Activated CD8-positive, alpha-beta T cell treated with anti-CD3 and anti-CD28 coated beads for 36 hours (primary cell): ENCODE measurements at places on chromosomes 16 and 17.

DNA sequence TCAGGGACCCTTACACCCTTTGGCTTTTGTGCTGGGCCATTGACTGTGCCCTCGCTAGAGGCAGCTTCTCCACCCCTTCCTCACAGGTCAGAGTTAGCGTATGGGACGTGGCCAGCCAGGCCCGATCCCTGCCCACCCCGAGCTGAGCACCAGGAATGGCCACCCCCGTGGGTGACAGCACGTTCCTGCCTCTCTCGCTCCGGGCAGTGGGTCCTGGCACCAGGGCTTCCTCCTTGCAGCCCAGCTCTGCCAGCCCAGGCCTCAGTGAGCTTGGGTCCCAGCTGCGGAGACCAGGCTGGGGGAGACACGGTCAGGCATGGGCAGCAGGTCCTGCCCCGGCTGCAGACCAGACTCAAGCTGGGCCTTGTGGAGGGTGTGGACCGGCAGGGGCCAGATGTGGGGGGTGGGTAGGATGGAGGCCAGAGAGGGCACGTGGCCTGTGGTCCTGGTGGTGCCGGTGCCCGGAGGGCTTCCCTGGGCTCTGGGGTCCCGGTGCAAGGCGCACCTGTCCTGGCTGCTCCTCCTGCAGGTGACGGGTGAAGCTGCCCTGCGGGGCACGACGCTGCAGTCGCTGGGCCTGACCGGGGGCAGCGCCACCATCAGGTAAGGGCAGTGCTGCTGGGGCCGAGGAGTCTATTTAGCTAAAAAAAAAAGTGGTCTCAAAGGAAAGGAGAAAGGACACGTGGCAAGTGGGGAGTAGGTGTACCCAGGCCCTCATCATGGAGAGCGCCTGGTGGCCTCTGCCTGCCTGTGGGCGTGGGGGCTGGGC is 18.2 kb downstream of the ASPSCR1 start:
- no peak for DNase-seq

GRCh38 chr17:46832945-46833839 is 14.7 kb upstream of the WNT3 start:
- DNase-seq = no peak

DNA sequence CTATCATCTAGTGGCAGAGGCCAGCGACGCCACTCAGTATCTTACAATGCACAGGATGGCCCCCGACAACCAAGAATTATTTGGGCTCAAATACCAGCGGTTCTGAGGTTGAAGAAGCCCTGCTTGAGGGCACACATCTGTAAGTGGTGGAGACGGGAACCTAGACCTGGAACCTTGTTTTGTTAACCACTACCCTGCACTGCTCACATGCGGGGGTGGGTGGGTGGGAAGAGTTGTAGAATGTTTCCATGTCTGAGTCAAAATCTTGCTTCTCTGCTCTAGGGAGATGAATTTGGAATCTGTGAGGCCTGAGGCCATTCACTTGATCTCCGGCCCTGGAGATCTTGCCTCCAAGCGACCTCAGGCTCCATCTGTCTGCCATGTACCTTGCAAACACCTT is 44.1 kb downstream of the ABCC1 start:
- no peak for DNase-seq

DNA sequence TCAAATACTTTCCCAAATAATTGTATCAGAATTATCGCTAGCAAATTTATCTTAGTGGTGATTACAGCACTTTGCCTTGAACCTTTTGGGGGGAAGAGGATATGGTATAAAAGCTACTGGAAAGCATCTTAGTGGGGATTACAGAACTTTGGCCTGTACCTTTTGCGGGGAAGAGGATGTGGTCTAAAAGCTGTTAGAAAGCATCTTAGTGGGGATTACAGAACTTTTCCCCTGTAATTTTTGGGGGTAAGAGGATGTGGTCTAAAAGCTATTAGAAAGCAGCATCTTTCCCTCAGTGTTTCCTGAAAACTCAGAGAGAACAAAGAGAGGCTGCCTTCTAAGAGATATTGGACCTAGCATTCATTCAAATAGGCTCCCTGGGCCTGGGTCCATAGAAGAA is 4.1 kb downstream of the SLFN12 start:
- DNase-seq = no peak

- no peak for DNase-seq
Observed at GRCh38 chr16:21175397-21175796, 16.9 kb downstream of the LDAF1 start.

- DNase-seq = peak; percentile 57
Observed at GRCh38 chr17:7856011-7856810, 1.1 kb downstream of the NAA38 start.

DNA sequence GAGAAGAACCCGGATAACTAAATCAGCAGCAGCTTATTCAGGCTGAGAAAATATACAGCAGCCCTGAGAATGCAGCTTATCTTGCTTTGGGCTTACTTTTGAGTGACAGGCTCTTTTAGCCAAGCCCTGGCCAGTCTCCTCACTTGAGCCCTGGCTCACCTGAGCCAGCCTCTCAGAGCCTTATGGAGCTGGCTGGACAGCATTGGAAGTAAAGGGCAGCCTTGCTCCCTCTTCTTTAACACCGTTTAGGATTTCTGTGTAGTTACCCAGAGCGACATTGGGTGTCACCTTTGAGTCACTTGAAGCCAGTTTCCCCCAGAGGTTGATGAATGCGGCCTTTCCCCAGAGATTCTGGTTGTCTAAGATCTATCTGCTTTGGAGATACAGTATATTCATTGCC is 7.7 kb upstream of the NPIPB2 start:
- DNase-seq = peak; percentile 36

DNA sequence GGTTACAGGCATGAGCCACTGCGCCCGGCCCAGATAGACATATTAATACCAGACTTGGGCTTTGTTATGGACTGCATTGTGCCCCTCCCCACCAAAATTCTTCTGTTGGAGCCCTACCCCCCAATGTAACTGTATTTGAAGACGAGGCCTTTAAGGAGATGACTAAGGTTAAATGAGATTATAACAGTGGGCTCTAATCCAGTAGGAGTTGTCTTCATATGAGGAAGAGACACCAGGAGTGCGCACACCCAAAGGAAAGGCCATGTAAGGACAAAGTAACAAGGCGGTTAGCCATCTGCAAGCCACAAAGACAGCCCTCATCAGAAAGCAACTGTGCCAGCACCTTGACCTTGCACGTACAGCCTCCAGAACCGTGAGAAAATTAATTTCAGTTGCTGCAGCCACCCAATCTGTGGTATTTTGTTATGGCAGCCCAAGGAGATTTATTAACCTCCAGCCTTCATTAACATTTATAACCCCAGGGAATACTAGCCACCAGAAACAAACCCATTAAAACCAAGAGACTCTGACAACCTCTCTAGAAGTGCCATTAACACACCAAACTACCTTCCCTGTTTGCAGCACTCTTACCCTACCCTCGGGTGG is 107.6 kb downstream of the TTC19 start:
- DNase-seq = no peak

DNA sequence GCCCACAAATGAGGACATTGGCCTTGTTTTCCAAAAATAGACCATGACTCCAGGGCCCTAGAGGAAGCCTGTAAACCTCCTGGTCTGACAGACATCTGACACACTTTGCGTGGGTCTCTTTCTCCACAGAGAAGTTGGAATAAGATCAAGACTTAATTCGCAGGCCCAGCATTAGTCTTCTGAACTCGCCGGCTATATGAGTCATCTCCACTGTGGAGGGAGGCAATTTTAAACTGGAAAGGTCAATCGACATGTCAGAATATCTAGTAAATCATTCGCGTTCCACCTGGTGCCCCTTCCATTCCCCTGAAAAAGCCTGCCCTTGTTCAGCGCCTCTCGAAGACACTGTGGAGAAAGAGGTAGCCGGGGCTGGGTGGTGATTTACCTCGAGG is 140.1 kb downstream of the CLEC16A start:
- no peak for DNase-seq

DNA sequence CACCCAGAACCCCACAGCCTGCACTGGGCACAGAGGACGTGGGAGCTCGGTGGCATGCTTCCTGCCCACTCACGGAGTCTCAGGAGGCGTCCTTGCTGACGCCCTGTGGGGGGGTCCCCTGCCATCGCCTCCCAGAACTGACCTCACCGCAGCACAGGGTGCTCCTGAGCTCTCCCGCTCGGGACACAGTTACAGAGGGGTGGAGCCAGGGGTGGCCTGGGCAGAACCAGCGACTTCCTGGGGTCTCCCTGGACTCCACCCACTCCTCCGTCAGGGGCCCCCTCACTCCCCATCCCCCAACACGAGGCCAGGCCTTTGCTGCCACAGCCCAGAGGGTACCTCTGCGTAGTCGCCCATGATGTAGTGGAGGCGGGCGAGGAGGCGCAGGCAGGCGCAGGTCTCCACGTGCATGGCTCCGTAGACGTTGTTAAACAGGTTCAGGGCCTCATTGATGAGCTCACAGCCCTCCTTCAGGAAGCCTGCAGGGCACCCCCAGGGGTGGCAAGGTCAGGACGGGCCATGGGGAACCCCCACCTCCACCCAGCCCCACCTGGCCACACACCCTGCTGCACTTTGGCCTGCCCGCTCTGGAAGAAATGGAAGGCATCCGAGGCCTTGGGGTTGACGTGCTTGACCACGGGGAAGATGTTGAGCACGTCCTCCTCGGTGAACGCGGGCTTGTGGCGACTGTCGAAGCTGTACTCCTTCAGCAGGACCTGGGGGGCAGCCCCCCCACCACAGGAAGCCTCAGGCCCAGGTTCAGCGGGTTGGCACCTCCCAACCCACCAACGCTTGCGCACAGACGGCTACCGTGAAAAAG is 17.8 kb downstream of the CLUH start:
- no peak for DNase-seq

GRCh38 chr17:2936351-2936750 is 127.1 kb downstream of the OR1D5 start:
- no peak for DNase-seq

GRCh38 chr17:39659279-39660010 is 5.7 kb upstream of the TCAP start:
- no peak for DNase-seq

DNA sequence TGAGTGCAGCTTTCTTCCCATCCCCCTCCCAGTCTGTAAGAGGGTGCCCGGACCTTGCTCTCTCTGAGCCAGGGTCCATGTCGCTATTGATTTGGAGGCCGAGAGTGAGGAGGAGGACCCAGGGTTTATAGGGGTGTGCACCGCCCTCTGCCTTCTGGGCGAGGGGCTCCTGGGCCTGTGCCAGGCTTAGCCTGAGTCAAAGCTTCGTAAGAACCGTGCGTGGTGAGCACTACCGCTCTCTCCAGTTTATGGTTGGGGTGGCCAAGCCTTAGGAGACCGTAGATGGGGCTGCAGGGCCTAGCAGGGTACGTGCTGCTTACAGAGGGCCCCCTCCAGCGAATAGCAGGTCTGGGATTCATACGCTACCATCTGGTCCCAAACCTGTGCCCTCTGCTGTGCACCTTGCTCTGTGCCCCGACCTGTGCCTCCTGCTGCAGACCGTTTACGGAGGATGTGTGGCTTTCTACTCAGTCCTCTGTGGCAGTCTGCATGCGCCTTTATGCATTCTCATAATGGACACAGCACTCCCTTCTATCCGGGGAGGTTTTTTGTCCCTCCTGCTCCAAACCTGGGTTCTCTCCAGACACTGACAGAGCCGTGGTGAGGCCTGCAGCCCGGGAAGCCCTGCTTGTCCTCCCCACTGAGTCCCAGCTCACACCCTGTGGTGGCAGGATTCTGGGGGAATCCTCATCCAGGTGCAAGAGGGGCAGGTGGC is 54.7 kb downstream of the PGS1 start:
- DNase-seq = no peak

GRCh38 chr16:12589676-12590075 is 214.0 kb downstream of the CPPED1 start:
- DNase-seq = no peak

- DNase-seq = no peak
Observed at GRCh38 chr16:2190002-2190658, 6.3 kb downstream of the CASKIN1 start.

- DNase-seq = peak; percentile 40
Observed at GRCh38 chr17:48997103-48997826, at the start of gene IGF2BP1. TSS of gene IGF2BP1 (plus strand) at chr17:48997385. CDS start at chr17:48997746, 361 bp downstream.

GRCh38 chr17:63649813-63650212 is 27.6 kb downstream of the MAP3K3 start:
- no peak for DNase-seq

GRCh38 chr16:57536306-57537193 is at the start of gene CCDC102A:
TSS of gene CCDC102A (minus strand) at chr16:57536571. CDS start at chr16:57529177, 7,394 bp downstream.
- DNase-seq = peak; percentile 76

DNA sequence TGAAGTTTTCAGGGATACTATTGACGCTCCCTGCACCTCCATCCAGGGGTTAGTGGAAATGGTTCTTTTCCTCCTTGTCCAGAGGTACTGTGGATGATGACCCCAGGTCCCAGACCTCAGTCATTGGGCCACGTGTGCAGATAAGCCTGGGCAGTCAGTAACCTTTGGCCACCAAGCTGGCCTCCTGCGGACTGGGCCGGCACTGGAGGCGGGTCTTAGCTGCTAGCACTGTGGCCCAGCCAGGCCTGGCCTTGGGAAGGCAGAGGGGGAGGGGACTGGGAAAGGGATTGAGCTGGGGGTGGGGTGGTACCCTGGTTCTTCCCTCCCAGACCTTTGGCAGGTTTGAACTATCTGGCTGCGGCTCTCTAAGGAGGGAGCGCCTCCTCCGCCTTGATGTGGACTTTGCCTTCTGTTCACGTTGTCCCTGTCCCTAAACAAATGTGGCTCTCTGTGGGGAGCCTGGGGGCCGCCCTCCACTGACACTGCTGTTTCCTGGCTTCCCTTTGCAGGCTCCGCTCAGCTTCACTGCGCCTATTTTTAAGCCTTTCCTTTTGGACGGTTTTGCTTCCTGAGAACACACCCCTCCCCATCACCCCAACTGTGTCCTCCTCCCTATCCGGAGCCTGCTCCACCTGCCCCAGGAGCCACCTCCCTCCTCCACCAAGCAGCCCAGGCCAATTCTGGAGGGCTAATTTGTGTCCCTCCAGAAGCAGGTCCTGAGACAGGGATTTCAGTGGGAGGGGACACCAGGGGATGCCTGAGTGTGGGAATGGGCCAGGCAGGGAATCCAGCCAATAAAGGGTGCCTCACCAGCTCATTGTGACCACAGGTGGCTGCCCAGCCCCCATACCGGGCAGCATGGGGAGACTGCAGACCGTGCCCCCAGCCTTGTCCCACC is 251.9 kb downstream of the SEC14L1 start:
- DNase-seq = no peak

- DNase-seq = no peak
Observed at GRCh38 chr16:6124136-6124535, 1026.5 kb upstream of the EEF2KMT start.

DNA sequence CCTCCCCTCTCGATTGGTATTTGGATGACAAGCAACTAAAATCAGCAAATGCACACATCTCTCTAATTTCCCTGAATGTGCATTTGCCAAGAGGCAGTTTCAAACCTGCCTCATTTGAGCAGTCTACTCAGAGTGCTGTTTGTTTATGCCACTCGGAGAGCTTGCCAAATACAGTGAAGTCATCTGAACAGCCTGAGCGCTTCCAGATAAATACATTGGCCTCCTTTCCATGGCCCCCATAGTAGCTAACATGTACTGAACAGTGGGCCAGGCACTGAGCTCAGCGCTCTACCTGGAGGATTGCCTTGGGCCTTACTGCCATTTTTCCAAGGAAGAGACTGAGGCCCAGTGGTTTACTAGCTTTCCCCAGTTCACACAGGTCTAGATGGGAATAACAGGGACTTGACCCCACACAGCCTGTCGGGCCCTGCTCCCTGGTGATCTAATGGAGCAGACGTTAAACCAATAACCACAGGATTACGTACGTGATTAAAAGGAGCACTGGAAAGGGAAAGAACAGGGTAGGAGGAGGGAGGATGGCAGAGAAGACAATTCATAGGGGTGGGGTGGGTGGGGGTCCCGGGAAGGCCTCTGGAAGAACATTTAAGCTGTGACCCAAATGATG is 18.7 kb upstream of the ANKRD40CL start:
- no peak for DNase-seq

- DNase-seq = no peak
Observed at GRCh38 chr16:64823481-64824075, 298.3 kb downstream of the CDH11 start.
